RWPE1 (cell line): ENCODE measurements at places on chromosomes 2 and 18.

DNA sequence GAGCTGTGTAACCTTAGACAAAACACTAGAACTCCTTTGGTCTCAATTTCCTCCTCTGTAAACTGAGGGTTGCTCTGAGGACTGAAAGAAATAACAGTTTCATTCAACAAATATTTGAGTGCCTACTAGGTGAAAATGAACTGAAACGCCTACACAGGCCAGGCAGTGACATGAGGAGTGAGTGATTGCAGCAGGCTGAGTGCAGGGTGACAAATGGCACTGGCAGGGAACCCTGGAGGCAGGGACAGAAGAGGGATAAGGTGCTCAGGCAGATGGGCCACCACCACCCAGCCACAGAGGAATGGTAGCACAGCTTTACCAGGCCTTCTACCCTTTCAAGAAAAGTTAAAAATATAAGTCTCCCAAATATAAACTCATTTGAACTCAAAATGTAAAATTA lies 11.5 kb upstream of the RNU4ATAC start:
- no peak for DNase-seq

DNA sequence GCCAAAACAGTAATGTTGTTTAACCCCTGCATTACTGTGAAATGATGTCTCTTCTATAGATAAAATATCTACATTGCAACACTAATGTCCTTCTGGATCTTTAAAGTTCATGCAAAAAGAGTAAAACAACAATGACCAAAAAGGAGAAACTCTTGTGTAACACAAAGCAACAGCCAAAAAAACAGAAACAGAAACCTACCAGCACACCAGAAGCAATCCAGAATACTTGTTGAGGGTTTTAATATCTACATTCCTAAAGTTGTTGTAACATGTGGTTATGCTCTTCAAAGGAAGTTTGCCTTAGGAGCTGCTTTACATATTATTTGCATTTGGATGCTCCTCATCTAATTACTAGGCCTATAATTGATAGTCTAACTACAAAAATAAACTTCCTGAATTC lies 157.2 kb downstream of the BABAM2 start:
- no peak for DNase-seq

DNA sequence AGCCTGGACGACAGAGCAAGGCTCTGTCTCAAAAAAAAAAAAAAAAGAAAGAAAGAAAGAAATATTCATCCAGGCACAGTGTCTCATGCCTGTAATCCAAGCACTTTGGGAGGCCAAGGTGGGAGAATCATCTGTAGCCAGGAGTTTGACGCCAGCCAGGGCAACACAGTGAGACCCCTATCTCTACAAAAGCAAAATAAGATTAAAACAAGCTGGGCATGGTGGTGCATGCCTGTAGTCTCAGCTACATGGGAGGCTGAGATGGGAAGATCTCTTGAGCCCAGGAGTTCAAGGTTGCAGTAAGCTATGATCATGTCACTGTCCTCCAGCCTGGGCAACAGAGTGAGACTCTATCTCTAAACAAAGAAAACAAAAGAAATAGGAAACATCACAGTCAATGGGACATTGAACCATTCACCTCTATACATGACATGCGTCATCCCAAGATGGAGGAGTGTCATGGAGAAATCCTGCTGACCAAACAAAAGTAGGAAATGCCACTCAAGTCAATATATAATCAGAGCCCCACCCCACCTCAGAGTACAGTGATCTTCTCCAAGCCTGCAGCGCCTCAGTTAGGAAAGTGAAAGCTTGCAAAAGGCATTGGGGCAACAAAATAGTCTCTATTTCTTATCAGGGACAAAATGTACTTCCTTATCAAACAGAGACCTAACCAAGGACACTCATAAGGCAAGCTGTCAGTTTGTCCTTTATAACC lies 9.8 kb downstream of the FEV start:
- DNase-seq: no peak

GRCh38 chr2:98715812-98716451 lies 15.0 kb downstream of the MGAT4A start:
- DNase-seq: no peak

- DNase-seq: no peak
Measured at GRCh38 chr2:219003267-219003634, 10.0 kb upstream of the CRYBA2 start.

DNA sequence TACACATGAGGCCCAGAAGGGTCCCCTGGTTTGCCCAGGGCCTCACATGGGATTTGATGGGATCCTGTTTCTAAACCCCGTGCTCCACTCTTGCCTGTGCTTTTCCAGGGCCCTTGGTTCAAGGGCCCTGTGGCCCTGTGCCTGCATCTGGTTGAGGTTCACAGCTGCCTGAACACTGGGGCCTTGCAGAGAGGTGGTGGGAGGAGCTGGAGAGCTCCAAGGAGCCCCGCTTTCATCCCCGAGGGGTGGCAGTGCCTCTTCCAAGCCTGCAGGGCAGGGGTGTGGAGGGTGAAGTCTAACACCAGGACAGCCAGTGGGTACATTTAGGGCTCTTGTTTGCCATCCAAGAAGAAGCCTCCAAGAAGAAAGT lies 82.3 kb downstream of the GLI2 start:
- no peak for DNase-seq
